ENCODE measurements at places on chromosomes 12 and 14.

- no peak for DNase-seq
These were observed 928.2 kb downstream of the NRXN3 start for GRCh38 chr14:79098324-79098723.

DNA sequence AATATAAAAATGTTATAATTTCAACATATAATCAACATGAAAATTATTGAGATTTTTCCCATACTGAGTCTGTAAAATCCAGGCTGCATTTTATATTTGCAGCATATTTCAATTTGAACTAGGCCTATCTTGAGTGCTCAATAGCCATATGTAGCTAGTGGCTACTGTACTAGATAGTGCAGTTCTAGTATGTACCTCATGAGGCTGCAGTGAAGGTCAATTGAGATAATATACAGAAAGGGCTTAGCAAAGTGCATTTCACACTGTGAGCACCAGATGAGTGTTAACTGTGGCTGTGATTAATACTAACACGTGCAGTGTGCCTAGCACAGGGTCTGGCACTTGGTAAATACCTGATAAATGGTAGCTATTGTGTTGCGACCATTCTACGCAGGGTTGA lies 5.4 kb upstream of the SLC22A17 start:
- DNase-seq = no peak

GRCh38 chr14:95444132-95445129 lies 72.0 kb downstream of the SYNE3 start:
- DNase-seq = no peak

GRCh38 chr14:74948228-74949175 lies 6.9 kb downstream of the PGF start:
- no peak for DNase-seq

- DNase-seq = peak; percentile 2
These were observed 46.9 kb downstream of the CYP46A1 start for GRCh38 chr14:99730876-99731546.

GRCh38 chr14:102140027-102140749 lies 491 bp downstream of the WDR20 start:
- DNase-seq = peak; percentile 55

DNA sequence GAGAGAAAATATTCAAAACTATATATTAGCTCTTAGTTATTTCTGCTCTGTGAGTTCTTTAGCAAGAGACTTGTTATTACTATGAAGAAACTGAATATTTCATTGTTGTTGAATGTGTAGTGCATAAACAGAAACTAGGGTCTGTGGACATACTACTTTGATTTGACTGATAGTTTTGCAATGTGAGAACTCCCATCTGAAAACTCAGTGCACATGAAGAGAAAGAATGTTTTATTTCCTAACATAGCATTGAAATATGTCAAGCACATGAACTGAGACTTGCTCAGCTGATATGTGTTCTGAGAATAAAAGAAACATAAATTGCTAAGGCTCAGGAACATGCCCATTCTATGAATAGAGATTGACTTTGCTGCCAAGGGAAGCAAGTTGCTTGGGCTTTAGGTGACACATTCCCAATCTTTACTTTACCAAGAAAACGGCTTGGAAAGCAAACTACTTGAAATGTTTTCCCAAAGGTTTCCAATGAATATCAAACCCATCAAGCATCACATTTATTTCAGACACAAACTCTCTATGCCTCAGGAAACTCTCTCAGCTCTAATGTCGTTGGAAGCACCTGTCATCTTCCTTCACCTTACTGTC lies 290.4 kb downstream of the SLC16A7 start:
- DNase-seq = no peak

GRCh38 chr12:89235189-89235993 lies 116.9 kb downstream of the DUSP6 start:
- no peak for DNase-seq

DNA sequence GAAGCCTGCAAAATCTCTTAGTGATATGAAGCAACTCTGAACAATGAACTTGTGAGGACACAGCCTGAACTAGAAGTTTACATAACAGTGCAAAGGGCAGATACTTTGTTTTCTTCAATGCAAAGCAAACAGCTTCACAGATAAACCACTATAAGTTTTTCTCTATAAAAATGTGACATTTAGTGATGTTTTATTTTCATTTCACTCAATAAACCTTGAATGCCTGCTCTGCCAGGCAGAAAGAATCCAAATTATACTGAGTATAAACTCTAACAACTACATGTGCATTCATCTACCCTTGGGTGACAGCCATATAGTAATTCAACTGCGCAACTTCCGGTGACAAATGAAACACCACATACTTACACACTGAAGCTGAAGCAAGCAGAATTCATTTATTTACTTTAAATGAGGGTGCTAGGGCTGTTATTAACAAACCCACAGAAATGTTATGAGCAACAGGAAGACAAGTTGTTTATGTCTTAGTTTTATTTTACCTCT lies 10.3 kb downstream of the DCP1B start:
- no peak for DNase-seq

- DNase-seq = no peak
These were observed 166.7 kb downstream of the TMTC3 start for GRCh38 chr12:88308825-88309224.

DNA sequence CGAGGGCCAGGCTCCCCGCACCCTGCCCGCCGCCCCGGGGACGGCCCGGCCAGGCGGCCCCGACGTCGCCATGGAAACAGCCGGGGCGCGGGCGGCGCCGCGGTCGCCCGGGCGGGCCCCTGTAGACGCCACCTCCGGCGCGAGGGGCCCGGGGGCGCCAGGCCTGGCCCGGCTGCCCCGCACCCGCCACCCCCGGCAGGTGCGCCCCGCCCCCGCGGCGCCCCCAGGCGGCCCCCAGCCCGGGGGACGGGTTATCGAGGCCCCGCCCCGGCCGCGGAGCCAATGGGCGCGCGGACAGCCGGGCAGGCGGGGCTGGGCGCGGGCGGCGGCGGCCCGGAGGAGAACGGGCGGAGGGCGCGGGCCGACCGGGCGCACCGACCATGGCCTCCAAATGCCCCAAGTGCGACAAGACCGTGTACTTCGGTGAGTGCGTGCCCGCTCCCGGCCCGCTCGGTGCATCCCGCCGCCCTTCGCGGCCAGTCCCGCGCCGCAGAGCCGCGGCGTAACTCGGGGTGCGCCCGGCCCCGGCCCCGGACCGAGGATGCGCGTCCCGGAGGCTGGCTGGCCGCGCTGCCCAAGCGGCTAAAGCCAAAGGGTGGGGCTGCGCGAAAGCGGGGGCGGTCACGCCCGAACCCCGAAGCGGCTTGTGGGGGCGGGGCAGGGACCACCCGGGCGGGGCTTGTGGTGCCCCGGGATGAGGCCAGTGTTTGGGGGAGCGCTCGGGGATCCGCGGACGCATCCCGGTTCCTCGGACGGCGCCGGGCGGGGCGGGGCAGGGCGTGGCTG lies at the start of gene CRIP2:
Gene CRIP2 (plus strand): TSS at position 339 of the 786 bp plus-strand sequence. CDS start 42 bp downstream, at position 381.
- no peak for DNase-seq

DNA sequence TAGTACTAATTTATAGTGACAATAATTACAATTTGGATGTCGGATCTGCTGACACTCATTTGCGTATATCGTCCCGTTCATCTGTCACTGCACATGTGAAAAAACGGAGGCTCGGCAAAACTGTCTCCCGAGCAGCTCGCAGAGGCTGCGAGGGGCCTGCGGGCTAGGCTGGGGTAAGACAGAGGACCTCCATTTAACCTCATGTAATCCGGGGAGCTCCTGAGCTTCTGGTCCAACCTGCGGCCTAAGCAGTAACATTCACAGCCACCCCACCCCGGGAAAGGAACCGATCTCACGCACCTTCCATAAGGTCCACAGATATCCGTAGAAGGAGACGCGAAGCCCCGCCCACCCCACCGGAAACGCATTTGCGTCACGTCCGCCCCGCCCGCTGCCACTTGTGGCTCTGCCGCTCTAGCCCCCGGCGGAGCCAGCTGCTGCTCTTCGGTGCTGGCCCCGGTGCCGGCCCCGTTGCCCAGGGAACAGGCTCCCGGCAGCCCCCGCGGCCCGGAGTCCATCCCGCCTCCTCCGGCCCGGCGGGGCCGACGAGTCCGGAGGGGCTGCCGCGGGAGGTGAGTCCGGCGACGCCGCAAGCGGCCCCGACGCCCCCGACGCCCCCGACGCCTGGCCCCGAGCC lies at the start of the genes CINP and TECPR2:
Gene CINP (minus strand): TSS at position 346 of the 637 bp plus-strand sequence. CDS start 39 bp downstream, at position 307.
Gene TECPR2 (plus strand): TSS at position 397 of the 637 bp plus-strand sequence. CDS start 13,781 bp downstream, outside the sequence.
- peak; percentile 99 for DNase-seq

DNA sequence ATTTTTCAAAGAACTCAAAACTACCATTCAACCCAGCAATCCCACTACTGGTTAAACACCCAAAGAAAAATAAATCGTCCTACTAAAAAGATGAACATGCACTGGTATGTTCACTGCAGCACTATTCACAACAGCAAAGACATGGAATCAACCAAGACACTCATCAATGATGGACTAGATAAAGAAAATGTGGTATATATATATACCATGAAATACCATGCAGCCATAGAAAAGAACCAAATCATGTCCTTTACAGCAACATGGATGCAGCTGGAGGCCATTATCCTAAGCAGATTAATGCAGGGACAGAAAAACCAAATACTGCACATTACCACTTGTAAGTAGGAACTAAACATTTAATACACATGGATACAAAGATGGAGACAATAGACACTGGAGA lies 3.8 kb upstream of the ANO6 start:
- DNase-seq = no peak

DNA sequence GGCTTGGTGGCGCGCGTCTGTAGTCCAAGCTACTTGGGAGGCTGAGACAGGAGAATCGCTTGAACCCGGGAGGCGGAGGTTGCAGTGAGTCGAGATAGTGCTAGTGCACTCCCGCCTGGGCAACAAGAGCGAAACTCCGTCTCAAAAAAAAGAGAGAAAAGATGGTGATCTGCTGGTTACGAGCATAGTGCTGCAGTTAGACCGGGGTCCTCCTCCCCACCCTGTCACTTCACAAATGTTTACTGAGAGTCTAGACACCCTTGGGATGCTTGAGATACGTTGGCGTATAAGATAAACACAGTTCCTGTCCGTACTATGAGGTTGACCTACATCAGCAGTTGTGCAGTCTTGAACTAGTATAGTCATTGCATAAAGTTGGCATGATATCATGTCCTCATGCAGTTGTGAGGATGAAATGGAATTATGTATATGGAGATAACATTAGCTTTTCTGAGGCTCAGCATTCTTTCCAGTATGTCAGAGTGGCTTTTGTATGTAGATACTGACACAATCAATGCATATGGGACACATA lies 787 bp downstream of the ACAD10 start:
- no peak for DNase-seq

DNA sequence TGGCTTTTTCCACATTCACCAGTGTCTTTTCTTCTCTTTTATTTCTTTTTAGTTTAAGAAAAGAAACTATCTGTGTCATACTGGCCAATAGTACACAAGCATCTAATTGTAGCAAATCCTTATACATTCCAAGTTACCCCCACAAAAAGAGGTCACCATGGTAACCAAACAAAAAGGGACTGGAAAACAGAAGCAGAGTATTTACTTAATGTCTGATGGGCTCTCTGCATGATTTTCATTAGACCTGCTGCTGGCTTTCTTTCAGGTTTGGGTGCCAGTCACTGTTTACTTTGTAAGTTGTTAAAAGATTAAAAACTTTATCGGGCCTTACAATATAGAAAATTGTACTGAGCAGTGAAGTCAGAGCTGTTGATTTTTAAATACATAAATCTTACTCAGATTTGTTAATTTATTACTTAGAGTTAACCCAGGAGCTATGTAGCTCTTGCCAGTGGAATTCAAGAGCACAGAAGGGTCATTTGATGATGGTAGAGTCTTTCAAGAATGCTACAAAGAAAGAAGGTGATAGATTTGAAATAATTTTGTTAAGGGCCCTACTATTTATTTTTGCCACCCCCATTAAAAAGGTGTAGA lies 123.9 kb downstream of the BRMS1L start:
- DNase-seq = no peak

GRCh38 chr12:70213707-70214106 lies 29.5 kb upstream of the CNOT2 start:
- DNase-seq = no peak

GRCh38 chr12:7150841-7151240 lies 20.7 kb downstream of the CLSTN3 start:
- no peak for DNase-seq

DNA sequence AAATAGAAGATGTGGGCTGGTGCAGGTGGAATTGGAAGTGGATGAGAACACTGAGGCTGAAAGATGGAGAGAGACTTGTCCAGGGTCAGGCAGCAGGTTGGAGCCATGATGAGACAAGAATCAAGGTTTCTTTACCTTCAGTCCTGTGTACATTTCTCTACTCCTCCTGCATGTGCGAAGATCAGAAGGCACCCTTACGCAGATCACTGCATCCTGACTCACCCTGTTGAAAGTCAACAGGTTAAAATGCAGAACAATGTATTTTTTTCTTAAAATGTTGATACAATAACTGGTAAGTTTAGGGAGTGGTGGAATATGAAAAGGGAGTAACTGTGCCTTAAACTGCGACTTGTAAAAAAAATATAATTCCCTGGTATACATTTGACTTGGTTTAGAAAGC lies 47.8 kb downstream of the TESPA1 start:
- DNase-seq = no peak

GRCh38 chr14:23382276-23382675 lies 5.4 kb downstream of the CMTM5 start:
- no peak for DNase-seq

DNA sequence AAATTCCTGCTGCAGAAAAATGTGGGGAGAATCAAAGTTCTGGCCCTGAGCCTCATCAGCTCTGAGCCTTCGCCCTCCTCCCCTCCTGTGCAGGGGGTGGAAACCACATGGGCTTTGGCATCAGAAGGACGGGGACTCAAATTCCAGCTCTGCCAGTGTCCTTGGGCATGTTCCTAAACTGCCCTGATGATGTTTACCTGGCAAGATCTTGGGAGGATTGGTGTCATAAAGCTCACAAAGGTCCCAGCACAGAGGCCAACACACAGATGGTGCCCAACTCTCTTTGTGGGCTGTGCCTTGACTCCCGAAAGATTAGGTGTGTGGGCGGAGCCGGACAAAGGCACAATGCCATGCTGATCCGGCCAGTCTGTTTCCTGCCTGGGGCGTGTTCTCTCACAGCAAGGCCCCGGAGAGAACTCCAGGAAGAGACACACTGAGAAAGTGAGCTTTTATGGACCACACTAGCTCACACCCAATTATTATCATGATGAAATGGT lies 20.5 kb upstream of the CLMN start:
- no peak for DNase-seq

DNA sequence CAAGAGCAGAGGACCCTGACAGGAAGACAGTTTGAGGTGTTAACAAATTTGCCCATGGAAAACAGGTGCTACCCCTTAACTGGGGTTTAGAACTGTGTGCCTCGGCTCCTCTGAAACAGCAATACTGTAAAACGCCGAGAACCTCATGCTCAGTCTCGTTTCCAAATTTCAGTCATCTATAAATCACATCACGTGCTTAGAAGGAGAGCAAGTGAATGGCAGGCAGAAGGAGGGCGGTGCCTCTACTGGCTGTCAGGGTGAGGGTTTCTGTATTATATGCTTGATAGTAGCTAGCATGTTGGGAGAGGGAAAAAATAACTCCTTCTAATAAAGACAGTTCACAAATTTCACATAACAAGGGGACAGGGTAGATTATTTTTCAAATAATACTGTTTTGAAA lies 4.8 kb downstream of the OR4K13 start:
- no peak for DNase-seq

- no peak for DNase-seq
These were observed 170.0 kb upstream of the SLC16A7 start for GRCh38 chr12:59425798-59426197.
